ENCODE measurements at places on chromosomes 16 and 17.

- DNase-seq = no peak
These were observed at the start of gene CCDC102A for GRCh38 chr16:57536306-57537193. Gene CCDC102A (minus strand): TSS chr16:57536571. CDS start chr16:57529177, 7,394 bp downstream.

- DNase-seq = no peak
These were observed 79.5 kb downstream of the SLC6A2 start for GRCh38 chr16:55735120-55735781.

- peak; percentile 20 for DNase-seq
These were observed 83.3 kb downstream of the NOG start for GRCh38 chr17:56676810-56677209.

GRCh38 chr16:2086812-2087747 lies 39.3 kb downstream of the TSC2 start:
- DNase-seq = no peak

GRCh38 chr17:47201166-47201565 lies 8.0 kb upstream of the MYL4 start:
- peak; percentile 62 for DNase-seq

GRCh38 chr16:82639263-82639662 lies 12.5 kb downstream of the CDH13 start:
- no peak for DNase-seq

DNA sequence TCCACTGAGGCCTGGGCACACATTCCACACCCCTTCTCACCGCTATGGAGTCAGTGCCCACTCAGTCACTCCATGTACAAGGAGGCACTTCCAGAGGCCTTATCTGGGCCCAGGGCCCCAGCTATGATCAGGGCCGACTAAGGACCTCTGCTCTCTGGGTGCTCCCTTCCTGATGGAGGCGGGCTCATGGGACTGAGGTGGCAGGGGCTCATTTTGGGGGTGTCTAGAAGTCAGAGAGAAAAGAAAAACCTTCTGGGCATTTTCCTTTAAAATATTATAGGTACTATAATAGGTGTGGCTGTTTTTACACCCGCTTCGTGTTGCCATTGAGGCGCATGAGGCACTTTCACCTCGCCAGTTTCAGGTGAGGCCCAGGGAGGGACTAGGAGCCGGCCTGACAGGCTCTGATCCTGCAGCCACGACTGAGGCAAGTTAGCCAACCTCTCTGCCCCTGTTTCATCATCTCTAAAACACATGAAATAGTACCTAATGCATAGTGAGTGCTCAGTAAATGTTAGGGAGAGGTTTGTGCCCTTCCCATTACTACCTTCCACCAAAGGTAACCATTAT lies 14.4 kb downstream of the B9D1 start:
- DNase-seq = no peak

DNA sequence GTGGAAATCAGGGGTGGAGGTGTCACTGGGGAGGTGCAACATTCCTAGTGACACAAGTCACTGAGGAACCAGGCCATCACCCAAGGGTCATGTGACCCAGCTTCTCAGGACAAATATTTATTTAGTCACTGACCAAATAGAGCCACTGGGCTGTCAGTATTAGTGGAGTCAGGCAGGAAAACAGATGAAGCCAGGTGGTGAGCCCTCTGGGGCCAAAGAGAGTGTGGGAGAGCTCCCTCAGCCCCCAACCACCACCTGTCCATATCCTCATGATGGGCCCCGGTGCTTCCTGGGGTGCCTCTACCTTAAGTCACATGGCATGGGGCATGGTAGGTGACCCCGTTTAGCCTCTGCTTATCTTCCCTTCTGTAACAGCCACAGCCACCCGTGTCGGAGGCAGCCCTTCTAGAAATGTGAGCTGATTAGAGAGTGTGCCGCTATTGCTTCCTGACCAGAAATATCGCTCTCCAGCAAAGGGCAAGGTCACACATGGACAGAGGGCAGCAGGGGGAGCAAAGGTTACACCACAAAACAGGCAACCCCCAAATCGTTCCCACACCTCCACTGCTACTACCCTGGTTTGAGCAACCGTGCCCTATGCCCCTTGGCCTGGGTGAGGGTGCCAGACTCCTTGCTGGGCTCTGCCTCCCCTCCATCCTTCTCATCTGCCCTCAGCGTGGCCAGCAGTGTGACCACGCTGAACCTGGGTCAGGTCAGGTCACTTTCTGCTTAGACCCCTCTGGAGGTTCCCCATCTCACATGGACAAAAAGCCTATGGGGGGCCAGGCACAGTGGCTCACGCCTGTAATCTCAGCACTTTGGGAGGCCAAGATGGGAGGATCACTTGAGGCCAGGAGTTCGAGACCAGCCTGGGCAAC lies 8.6 kb upstream of the AKTIP start:
- no peak for DNase-seq

GRCh38 chr16:80846680-80847079 lies 42.3 kb upstream of the CDYL2 start:
- DNase-seq = no peak

DNA sequence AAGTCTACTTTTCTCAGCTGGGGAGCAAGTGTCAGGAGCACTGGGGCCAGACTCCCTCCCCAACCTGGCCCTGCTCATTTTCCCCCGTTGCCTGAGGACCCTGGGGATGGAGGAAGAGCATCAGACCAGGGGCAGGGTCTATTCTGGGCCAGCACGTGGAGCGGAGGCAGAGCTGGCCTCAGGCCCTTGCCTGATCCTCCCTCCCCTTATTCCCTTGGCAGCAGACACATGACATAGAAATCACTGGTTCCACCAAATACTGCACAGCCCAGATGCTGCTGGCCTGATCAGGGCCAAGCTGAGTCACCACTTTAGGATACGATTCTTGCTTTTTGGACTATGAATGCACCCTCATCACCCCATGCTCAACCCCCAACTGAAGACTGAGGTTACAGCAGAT lies 15.8 kb upstream of the AGRP start:
- no peak for DNase-seq

DNA sequence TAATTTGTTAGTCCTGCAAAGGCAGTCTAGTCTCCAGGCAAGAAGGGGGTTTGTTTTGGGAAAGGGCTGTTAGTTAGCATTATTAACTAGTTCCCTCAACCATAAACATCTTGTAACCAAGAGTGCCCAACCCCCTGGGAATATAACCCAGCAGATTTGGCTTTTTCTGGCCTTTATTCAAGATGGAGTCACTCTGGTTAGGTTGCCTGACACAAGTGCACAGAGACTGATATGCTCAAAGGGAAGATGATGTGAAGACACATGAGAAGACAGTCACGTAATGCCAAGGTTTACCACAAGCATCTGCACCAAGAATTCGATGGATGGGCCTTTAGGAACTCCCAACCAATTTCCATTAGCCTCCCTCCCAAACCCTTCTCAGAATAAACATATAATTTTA lies 3.9 kb upstream of the SCPEP1 start:
- no peak for DNase-seq

- peak; percentile 58 for DNase-seq
These were observed 82.1 kb downstream of the CFDP1 start for GRCh38 chr16:75351183-75351582.

DNA sequence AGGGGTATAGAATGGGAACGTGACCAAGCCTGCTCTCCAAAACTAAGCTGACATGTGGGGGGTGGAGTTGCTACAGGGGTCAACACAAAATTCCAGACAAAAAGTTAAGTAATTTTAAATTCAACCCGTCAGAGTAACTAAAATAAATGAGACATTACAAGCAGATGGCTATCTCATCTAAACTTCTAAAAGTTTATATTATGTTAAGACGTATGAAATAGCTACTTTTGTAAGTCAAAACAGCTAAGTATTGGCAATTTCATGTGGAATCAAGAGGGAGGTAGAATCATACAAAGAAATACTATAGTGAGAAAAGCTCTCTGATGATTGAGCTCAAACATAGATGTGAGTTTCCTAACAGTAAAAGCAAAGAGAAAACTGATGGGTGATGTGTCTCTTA lies 113.3 kb downstream of the HS3ST2 start:
- DNase-seq = no peak

DNA sequence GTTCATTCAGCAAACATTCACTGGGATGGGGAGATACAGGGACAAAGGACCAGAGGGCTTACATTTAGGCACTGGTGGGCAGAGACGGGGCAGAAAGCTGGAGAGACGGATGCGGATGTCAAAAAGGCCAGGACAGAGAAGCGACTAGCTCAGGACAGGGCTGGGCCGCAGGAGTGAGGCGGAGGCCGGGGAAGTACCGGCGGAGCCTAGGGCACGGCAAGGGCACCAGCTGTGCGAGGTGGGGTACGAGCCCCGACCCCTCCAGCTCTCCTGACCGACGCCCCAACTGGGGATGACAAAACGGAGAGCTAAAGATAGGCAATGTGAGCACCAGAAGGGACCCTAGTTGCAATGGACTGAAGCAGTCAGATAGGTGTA lies 3.9 kb upstream of the SGCA start:
- no peak for DNase-seq

DNA sequence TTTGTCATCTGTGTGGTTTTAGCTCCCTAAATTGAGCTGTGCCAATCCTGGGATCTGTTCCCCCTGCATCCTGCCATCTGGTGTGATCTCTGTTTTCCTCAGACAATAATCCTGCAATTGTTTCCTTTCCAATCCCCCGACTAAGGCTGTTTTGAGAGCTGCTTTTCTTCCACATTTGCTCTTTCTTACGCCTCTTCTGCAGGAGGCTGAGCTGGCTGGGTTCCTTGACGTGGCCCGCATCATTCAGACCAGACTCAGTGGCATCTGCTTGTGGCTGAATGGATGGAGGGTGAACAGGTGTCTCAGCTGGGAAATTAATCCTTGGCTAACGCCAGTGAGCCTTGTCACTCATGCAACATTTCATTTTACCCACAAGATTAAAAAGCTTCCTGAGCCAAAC lies 9.8 kb upstream of the MED9 start:
- no peak for DNase-seq

DNA sequence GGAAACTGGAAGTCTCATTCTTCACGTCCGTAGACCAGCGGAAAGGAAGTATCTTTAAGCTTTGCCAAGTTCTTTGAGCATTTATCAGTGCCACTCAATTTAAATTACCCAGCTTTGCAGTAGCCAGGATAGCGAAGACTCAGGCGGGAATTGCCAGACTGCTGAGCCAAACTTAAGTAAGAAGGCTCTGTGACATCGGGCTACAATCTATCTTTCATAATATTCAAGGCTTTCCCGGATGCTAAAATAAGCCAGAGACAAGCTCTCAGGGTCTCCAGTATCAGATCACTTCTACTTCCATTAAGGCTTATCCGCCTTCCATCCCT lies 436 bp upstream of the BRIP1 start:
- no peak for DNase-seq

- peak; percentile 63 for DNase-seq
These were observed 2.7 kb downstream of the CENPX start for GRCh38 chr17:82019690-82020571.
